NCI-H748 treated with DMSO at 0.1 percent for 48 hours (cell line): ENCODE measurements at places on chromosomes 13 and 19.

DNA sequence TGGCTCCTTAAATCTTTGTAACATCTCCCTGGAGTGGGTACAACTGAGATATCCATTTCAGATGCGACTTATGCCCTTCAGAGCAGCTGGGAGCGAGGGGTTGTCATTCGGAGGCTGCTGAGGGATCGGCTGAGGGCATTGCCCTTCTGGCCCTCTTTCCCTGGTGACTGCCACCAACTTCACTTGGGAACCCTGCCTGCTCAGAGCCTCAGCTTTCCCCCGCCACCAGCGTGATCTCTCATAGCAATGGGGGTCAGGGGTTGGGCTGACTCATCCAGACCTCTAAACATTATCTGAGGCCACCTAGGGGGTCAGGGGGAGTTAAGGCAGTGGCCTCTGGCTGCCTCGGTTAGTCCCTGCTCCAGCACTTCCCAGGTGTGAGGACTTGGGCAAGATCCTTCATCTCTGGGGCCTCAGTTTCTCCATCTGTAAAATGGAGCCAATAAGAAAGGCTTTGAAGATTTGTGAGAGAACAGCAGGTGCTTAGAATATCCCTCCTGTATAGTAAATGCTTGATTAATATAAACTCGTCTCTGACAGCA is 1.1 kb downstream of the PRX start:
- no peak for DNase-seq

GRCh38 chr13:39244561-39245230 is 206.4 kb downstream of the NHLRC3 start:
- peak; percentile 38 for DNase-seq

GRCh38 chr13:25699600-25699999 is 327.8 kb downstream of the ATP8A2 start:
- DNase-seq: no peak

DNA sequence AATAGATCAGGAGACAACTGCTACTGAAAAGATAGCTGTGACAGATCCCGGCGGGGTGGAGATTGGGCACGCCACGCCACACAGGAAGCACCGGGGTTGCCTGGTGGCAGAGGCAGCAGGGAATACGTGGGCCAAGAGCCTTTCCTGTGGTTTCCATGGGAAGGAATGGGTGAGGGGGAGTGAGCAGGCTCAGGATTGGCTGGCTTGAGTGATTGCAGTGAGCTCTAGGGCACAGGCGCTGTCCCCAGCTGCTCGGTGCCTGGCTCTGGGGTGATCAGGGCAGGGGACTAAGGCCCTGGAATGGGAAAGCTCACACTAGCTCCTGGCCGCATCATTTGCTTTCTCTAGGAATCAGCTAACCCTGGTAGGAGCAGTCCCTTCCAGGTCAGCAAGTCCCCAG is 166.1 kb downstream of the USP12 start:
- DNase-seq: no peak

- DNase-seq: no peak
These were observed 4.8 kb downstream of the NR2F6 start for GRCh38 chr19:17240826-17241399.

GRCh38 chr13:75836441-75836840 is 200.3 kb downstream of the LMO7 start:
- DNase-seq: no peak

GRCh38 chr19:55443824-55444480 is 852 bp upstream of the SHISA7 start:
- no peak for DNase-seq

DNA sequence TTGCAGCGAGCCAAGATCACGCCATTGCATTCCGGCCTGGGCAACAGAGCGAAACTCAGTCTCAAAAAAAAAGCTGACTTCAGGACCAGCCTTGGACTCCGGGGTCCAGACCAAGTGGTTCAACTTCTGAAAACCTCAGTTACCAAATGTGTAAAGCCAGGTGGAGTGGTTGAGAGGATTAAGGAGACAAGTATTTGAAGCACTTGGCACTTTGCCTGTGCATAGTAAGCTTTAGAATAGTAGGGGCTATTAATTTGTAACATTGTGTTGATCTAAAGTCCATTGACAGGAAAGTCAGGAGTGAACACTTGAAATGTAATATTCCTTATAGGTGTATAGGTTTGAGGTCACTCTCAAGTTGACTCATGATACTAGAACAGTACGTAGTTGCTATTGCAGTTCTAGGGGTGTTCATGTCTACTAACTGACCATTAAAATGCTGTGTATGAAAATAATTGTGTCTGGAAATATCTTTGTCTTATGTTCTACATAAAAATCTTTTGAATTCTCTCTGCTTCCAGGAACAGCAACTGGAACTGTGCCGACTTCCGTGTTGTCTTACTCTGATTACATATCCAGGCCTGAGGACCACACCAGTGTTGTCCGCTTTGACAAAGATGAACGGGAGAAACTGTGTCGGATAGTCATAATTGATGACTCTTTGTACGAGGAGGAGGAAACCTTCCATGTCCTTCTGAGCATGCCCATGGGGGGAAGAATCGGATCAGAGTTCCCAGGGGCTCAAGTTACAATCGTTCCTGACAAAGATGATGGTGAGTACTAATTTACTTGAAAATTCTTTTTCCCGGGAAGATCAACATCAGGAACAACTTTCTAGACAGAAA is 97.4 kb downstream of the FREM2 start:
- no peak for DNase-seq

DNA sequence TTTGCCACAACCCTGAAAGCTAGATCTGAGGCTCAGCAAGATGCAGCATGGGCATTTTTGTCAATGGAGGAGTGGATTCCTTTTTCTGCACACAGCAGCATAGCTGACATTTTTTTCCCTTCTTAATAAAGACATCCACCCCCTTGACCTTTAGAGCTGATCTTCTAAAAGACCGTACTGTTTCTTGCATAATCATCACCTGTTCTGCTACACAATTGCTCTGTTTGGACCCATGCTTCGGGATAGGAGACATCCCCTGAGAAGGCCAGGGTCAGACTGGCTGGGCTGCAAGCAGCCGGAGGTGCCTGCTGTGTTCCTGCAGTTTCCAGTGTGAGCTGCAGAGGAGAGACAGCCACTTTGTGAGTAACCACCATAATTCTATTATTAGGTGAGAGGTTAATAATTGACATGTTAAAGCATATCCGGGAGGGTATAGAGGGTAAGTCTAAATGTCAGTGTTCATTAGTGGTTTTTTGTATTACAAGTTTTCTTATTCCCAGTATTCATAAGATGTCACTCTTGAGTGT is 108.5 kb upstream of the C1QTNF9B start:
- DNase-seq: no peak

GRCh38 chr13:66665991-66666390 is 564.1 kb downstream of the PCDH9 start:
- DNase-seq: peak; percentile 22

DNA sequence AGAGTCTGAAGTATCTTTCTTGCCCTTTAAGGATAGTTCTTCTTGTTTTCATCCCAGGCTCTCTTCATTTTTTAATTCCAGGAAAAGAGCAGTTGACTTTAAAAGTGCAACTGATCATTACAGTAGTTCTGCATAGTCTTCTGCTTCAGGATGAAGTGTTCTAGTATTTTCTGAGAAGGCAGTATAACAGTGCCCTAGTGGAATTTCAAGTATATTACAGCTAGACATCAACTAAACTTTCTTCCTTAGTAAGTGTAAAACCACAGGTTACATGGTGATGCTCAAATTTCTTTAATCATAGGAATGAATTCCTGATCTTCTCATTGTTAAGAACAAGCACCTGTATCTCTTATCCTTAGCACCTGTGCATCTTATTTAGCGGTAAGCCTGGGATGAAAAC is 10.9 kb downstream of the NUFIP1 start:
- DNase-seq: no peak

GRCh38 chr13:96011291-96011872 is 41.8 kb downstream of the UGGT2 start:
- no peak for DNase-seq

DNA sequence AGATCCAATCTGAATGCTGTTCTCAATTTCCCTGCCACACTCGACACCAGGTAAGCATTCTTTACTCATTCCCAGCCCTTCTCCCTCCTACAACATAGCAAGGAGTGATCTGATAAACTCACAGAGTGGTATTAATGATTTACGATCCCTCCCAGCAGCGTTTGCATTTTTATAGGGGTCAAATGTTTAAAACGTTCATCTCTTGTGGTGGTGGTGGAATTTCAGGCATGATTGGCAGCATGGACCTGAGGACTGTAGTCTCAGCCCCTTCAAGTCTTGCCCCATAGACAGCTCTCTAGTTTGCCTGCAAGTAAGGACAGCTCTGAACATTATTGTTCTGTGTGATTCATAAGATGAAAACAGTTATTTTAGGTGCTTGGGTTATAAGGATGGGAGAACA is 565.7 kb downstream of the EFNB2 start:
- DNase-seq: no peak

GRCh38 chr13:98879957-98880356 is 97.9 kb downstream of the DOCK9 start:
- peak; percentile 53 for DNase-seq

GRCh38 chr19:1416014-1416841 is 8.8 kb downstream of the DAZAP1 start:
- DNase-seq: no peak

DNA sequence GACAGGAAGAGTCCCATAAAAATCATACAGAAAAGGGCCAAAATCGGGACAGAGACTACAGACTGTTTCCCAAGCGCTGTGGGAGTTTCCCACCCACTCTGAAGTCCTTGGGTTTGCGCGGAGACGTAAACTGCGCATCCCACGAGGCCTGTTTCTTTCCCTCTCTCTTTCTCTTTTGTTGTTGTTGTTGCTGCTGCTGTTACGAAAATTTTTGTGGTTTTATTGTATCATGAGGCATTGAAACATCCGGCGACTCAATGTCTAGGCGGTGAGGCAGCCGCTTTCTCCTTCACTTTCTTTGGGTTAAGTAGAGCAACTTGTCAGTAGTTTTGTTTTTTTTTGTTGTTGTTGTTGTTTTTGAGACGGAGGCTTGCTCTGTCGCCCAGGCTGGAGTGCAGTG is 1.6 kb upstream of the PPP1R12C start:
- no peak for DNase-seq

- no peak for DNase-seq
These were observed 6.4 kb downstream of the CHST8 start for GRCh38 chr19:33627962-33628839.

DNA sequence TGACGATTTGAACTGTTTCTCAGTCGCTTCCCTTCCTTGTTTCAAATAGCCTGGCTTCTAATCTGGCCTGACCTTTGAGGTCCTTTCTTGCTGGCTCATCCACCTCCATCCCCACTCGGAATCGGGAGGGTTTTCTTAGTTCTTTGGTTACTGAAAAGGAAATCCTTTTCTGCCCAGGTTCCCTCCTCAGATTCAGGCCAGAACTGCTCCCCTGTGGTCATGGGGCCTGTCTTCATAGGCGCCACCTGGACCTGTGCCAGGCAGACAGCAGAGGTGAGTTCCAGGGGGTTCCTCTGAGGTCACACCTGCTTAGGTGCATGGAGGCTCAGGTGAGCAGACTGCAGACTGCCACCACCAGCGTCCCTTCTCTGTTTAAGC is 62.4 kb downstream of the AKAP11 start:
- DNase-seq: no peak

- no peak for DNase-seq
These were observed at the start of gene GAS6 for GRCh38 chr13:113863524-113864272. Gene GAS6, minus strand, starts transcription at chr13:113864076. Its CDS starts 156 bp downstream, at chr13:113863920.

DNA sequence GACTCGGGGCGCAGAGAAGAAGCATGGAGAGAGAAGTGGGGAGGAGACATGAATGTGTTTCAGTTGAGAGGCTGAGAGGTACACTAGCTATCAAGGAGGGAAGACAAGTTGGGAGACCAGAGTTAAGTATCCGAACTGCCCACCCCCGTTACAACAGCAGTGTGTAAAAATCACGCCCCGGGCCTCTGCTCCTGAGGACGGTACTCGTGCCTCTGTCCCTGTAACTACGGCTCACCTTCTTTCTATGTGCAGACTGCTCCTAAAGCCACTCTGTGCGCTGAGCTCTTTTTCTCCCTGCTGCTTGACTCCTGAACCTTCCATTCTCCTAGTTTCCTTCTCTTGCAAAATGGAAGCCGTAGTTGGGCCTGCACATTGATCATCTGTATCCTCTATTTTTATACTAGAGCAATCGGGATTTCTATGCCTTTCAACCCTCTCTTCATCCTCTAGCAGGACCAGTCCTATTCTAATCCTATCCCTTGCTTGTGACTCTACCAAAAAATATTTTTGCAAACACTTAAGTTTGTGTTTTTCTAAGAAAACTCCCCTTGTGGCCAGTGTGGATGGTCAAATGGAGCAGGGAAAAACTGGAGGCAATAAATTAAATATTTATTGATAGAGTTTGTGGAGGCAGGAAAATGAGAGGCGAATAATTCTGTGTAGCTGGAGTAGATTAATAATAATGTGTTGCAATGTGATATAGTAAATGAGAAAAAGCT is 569 bp downstream of the POLR1D start:
- DNase-seq: peak; percentile 77

- DNase-seq: no peak
These were observed 36.7 kb downstream of the CARD8 start for GRCh38 chr19:48218997-48219396.

DNA sequence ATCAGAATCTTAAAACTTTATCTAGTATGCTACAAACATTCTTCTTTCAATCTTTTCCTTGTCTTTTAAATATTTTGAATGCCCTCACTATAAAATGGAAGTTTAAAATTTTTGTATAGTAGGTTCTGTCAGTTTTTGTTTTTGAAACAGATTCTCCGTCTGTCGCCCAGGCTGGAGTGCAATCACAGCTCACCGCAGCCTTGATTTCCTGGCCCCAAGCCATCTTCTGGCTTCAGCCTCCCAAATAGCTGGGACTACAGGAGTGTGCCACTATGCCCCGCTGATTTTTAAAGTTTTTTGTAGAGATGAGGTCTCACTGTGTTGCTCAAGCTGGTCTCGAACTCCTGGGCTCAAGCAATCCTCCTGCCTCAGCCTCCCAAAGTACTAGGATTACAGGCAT is 20.7 kb downstream of the PHF11 start:
- DNase-seq: no peak

GRCh38 chr13:41222259-41222852 is 28.0 kb upstream of the KBTBD7 start:
- peak; percentile 28 for DNase-seq

DNA sequence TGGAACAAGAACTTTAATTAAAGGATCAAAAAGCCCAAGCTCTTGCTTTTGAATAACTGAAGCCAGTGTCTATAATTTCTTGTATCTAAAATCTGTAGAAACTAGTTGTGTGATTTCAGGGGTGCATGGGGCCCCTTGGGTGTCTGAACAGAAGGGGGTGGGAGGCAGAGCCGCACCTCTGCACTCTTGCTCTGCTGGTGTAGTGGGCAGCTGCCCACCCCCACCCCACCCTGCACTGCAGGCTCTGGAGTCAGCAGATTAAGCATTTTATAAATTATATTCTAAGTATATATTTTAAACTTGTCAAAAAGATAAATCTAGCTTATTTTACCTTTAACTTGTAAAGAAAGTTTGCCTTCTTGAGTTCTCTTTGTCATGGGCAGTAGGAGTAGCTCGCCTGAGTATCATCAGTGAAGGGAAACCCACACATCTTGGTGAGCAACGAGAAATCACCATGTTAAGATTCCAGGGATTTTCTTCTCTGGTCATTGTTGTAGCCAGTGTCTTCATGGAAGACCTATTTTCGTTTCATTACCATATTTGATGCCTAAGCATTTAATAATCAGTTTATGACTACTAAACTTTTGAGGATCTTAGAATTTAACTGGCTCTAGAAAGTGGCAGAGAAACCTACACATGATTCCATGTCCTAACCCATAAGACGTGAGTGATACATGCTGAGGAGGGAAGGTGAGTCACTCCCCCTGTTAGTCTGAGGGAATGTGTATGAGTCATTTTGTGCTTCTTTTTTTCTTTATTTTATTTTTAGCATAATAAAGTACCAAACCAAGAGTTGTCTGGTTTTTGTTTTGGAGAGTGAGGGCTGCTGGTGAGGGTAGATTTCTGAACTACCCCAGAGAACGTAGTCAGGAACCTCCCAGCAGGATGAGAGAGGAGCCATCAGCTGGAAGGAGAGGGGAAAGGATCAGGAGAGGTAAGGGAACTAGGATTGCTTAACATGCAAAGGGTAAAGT is 7.7 kb downstream of the UBE2L5 start:
- no peak for DNase-seq
